Fibroblast of upper back skin (primary cell): ENCODE measurements at places on chromosomes 2 and 18.

DNA sequence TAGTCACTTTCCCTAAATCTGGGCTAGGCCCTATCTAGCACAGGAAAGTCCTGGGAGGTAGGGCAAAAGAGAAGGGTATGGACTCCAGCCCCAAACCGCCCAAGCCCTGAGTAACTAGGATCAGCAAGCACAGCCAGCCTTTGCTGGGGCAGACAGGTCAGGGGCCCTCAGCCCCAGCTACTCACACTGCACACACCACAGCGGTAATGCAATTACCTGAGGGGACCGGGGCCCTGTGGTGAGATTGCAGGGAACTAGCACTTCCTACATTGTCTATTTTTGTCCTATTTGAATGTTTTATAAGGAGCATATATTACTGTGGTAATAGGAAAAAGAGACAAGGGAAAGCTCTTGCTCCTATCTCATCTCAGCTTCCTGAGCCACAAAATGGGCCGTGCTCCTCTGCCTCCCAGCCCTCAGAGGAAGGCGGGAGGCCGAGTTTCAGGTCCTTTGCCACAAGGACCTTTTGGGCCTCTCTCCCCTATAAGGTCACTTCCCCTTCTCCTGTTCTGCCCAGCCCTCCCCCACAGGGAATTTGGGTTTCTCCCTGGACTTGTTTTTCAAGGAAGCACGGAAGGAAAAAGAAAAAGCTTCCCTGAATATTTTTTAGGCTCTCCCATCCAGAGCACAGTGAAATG is 20.5 kb downstream of the RAB11FIP5 start:
- no peak for DNase-seq

GRCh38 chr2:1743396-1744150 is 742 bp downstream of the PXDN start:
- DNase-seq: peak; percentile 66

DNA sequence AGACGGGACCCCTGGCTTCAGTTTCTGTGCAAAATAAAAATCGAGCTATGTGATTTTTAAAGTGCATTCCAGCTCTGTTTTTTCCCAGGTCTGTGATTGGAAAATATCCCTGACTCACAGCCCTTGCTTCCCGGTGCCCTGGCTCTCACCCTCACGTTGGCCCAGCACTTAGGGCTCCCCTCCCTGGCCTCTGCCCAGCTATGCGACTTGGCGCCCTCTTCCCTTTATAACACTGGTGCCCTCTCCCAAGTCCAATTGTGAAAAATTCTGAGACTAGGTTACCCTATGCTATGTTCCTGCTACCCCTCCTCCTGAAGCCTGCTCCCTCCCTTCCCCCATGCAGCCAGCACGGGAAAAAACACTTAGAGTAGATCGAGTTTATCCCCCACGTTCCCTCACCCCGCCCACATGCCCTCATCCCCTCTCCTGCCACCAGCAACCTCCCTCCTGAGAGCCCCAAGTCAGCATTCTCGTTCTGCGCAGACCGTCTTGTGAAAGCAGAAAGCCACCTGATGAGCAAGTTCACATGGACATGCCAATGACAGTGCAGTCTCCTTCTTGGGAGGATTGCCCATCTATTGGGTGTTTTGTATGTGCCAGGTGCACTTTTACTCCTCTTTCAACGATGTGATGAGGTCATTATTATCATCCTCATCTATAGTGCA is 228.8 kb downstream of the VAPA start:
- DNase-seq: peak; percentile 40

DNA sequence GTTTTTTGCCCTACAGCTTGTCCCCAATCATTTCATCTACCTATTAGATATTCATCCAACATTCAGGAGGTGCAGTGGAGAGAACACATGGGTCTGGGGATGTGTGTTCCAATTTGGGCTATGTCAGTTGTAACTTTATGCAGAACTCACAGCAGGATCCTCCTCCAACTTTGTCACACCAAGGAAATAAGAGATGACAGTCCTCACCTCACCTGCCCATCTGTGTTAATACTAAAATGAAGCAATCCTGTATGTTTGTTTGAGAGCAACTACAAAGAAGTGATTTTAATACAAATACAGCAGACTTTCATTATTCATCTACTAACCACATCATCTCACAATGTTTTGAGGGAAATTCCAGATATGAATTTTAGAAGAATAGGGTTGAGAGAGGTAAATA is 126.7 kb downstream of the ARHGAP15 start:
- DNase-seq: no peak

DNA sequence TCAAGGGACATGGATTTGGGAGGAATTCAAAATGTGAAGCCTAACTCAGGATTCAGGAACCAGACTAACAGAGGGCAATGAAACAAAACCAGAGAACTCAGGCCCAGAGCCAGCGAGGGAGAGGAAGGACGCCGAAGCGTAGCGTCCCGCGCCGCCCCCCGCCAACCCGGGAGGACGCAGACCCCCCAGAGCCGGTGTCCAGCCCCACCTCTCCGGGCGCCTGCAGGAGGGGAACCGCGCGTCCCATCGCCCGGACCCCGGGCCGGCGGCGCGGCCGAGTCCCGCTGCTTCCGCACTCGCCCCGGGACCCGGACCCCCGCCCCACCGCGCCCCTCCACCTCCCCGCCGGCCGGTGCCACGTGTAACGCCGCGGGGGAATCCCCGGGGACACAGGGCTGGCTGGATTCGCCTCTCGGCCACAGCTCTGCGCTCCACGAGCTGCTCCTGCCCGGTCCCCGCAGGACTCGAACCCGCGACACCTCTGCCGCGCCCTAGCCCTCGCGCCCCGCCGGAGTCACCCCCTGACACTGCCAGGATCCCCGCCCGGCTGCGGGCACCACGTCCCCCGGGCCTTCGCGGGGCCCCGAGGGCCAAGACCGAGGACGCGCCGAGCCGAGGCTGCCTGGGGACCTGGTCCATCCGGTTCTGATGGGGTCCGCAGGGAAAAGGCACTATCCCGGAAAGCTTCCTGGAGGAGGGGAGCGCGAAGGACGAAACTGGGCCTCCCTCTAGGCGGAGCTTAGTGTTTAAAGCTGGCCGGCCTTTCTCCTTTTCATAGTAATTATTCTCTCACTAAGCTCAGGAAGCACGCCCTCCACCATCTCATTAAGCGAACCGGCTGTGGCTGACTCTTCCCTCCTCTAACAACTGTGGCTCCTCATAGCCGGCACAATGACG is 40.4 kb upstream of the FAM124B start:
- peak; percentile 21 for DNase-seq

GRCh38 chr2:190354003-190354690 is 10.8 kb downstream of the INPP1 start:
- no peak for DNase-seq

DNA sequence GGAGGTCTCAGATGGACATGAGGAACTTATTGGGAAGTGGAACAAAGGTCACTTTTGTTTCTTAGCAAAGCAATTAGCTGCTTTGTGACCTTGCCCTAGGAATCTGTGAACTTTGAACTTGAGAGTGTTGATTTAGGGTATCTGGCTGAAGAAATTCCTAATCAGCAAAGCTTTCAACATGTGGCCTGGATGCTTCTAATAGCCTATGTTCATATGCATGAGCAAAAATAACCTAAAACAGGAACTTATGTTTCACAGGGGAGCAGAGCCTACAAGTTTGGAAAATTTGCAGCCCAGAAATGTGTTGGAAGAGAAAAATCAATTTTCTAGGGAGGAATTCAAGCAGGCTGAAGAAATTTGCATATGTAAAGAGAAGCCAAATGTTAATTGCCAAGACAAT is 405.8 kb upstream of the SALL3 start:
- no peak for DNase-seq

- DNase-seq: no peak
Measured at GRCh38 chr2:85753035-85753524, 711 bp upstream of the ATOH8 start.

DNA sequence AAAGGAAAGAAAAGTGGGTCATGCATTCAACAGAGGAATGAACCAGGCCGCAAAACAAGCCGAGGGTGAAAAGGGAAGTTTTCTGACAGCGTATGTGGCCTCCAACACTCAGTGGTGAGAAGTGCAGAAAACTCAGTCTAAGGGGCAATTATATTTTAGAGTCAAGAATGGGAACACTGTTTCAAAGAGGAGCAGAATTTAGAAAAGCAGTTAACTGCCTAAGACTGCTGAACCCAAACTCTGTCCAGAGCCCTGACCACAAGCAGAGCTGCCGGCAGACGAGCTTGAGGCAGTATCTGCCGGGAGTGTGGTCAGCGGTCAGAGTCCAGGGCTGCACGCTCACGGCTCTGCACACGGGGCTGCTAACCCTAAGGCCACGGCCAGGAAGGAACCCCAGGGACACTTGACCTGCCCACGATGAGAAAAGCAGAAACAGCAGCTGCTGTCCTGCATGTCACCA is 347.0 kb upstream of the ID2 start:
- no peak for DNase-seq

GRCh38 chr18:29616867-29617266 is 1425.7 kb downstream of the DSC3 start:
- no peak for DNase-seq

DNA sequence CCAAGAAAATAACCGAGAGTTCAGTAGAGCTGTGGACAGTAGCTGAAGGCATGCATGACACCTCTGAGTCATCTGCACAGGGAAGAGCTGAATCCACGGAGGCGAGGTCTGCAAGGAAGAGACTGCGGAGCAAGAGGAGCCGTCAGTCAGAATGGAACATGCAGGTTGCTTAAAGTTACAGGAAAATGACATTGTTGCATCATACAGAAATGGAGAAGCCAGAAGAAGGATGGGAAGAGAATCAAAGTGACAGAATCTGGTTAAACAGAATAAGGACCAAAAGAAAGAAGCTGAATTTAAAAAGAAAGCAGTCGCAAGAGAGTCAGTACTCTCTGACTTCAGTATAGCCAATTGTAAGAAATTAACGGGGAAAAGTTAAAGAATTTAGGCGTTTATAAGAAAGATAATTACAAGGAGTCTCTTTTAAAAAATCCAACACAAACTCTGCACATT is 533.8 kb downstream of the ADCYAP1 start:
- no peak for DNase-seq

- peak; percentile 69 for DNase-seq
Measured at GRCh38 chr2:46540496-46541331, 61.3 kb downstream of the TMEM247 start.

- peak; percentile 77 for DNase-seq
Measured at GRCh38 chr2:218039171-218039570, 29.9 kb upstream of the RUFY4 start.

DNA sequence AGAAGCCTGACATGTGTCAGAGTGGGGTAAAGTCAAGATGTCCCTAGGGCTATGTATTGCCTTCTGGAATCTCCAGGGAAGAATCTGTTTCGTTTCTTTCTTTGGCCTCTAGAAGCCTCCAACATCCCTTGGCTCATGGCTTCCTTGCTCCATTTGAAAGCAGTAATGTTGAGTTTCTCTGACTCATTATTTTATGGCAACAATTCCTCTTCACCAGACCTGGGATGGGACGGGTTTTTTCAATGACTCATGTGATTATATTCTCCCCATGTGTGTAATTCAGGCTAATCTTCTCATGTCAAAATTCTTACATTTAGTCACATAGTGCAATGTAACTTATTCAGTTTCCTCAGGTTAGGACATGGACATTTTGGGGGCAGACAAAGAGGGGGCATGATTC is 1038.6 kb downstream of the CBLN2 start:
- DNase-seq: no peak

- no peak for DNase-seq
Measured at GRCh38 chr18:2897448-2898185, 50.8 kb downstream of the EMILIN2 start.

DNA sequence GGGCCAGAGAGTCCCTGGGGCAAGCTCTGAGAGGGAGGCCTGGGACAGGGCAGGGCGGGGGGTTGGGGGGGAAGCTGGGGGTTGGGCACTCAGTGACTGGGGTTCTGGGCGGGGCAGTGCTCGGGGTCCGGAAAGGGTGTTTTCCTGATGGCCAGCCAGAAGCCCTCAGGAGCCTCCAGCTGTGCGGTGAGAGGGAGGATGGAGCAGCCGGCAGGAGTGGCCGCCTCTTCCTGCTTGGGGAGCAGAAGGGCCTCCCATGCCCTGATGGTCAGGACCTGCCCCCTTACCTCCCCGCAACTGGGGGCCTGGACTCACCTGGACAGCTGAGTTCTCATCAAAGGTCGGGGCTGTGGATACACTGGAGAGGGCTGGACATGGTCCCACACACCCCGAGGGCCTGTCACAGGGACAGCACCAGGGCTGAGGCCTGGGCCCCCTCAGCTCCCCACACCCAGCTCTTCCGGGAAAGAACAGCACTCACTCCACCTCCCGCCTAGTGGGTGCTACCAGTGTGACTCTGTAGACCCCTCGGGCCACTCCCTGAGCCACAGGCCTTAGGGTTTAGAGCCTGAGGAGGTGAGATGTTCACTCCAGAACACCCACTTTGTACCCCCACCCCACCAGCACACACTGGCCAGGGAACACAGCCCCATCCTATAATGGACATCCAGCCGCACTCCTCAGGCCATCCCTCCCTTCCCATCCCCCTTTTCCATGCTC is 6.7 kb downstream of the SFTPB start:
- no peak for DNase-seq
